Kidney epithelial cell (primary cell): ENCODE measurements at places on chromosomes 1 and 21. TPM values are rescaled to one million over a fixed set of nuclear protein-coding genes. Genes with fewer than 3 reads are reported as not detected.

- DNase-seq: peak; percentile 84
Measured at GRCh38 chr1:21149855-21150432, 26.8 kb downstream of the EIF4G3 start.

Gene PRKCZ
- total RNA-seq: 37.0 and 37.6 TPM in 2 replicates

- no peak for DNase-seq
Measured at GRCh38 chr1:84538599-84538998, 32.2 kb upstream of the GNG5 start.

- DNase-seq: no peak
Measured at GRCh38 chr1:2213576-2214505, 14.3 kb upstream of the SKI start.

Gene TRIM67
- 0.14 and 0.63 TPM in 2 replicates for total RNA-seq

GRCh38 chr1:172345077-172345476 lies 75.4 kb upstream of the C1orf105 start:
- no peak for DNase-seq

GRCh38 chr1:23989263-23989662 lies 9.1 kb upstream of the SRSF10 start:
- DNase-seq: no peak

GRCh38 chr21:26972192-26972591 lies 5.3 kb upstream of the ADAMTS5 start:
- no peak for DNase-seq

DNA sequence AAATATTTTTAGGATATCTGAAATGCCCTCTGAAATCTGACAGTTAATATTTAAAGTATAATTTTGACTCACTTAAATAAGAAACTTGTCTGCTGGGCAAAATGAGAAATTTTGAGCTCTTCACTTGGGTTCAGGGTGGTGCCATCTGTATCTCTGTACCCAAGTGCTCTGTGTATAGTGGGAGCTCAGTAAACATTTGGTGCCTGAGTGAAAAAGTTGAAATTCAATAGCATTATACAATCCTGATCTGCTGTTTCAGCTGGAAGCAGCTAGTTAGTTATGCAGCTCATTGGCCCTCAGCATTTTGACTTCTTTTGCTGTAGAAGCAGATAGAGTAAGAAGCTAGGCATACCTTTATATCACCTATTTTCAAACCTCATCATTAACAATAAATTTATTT lies 73.3 kb downstream of the RPE65 start:
- no peak for DNase-seq

- no peak for DNase-seq
Measured at GRCh38 chr1:178665579-178665978, 59.5 kb upstream of the RALGPS2 start.

- no peak for DNase-seq
Measured at GRCh38 chr21:25115021-25115420, 492.3 kb downstream of the MRPL39 start.

Gene ARHGAP30
- total RNA-seq: 0.07 and 0.42 TPM in 2 replicates

Gene PKLR
- not detected in 2 replicates for total RNA-seq

Gene DMBX1
- 0.04 TPM in 1 of 2 replicates, not detected in the other for total RNA-seq
